A172 (cell line): ENCODE measurements at places on chromosomes 7 and 10. TPM values are rescaled to one million over a fixed set of nuclear protein-coding genes. Genes with fewer than 3 reads are reported as not detected.

DNA sequence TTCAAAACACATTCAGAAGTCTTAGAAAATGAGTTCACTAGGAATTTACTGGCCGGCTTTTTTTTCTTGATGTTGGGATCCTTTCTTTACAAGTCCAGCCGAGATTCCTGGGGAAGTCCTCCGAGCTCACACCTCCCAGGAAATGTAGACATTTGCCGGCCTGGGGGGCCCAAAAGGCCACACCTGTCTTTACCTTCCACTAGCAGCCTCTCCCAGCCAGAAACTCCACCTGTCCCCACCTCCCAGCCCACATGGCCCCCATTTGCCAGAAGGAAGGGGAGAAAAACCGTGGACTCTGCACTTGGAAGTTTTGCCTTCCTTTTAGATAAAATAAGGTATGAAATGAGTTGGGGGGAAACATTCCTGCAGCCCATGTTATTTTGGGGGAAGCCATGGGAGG, 27.6 kb upstream of the EMX2 start:
- no peak for DNase-seq

DNA sequence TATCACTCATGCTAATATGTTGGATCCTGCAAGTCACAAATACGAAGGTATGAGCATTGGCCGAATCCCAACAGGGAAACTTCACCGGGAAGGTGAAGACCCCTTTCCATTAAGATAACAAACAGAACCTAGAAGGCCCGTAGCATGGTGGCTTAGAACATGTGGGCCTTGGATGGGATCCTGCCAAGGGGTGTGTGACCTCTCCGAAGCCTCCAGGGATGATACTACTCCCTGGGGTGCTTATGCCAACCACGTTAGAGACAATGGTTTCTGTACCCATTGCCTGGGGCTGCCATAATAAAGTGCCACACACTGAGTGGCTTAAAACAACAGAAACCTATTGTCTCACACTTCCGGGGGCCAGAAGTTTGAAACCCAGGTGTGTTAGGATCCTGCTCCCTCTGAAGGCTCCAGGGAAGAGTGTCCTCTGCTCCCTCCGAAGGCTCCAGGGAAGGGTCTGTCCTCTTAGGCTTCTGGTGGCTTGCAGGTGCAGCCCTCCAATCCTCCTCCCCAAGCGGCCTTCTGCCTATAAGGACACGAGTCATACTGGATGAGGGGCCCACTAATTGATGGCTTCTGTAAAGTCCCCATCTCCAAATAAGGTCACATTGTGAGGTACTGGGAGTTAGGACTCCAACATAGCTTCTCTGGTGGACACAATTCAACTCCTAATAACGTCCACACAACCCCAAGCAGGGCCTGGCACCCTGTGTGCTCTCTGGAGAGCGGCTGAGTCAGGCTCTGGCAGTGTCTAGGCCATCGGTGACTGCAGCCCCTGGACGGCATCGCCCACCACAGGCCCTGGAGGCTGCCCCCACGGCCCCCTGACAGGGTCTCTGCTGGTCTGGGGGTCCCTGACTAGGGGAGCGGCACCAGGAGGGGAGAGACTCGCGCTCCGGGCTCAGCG, 992 bp upstream of the MGMT start:
- no peak for DNase-seq

DNA sequence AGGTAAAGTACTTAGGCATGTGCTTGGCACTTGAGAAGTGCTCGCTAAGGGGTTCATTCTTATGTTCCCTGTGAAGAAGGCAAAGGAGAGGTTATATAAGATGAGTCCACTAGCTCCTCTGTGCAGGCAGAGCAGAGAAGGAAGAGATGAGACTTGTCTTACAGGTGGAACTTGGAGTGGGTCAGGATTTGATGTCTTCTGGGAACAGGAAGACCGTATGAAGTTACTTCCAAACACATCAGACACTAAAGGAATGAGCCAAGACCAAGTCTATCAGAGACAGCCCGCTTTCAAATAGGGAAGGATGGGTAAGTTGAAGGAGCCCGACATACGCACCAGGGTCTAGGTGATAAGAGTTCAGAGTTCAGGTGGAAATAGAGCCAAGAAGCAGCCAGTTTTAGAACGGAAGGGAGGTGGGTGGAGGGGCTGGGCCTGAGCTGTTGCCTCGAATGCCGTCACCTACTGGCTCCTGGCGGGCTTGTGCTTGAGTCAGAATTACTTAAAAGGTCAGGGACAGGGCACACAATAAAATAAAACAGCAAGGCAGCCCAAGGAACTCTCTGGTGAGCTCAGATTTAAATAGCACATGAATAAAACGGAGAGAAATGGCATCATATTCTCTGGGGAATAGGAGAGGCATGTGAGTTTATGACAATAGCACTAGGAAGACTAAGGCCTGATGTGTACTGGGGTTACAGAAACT, 56.1 kb upstream of the GRB10 start:
- DNase-seq: peak; percentile 79

GRCh38 chr7:45229156-45229920, 71.7 kb downstream of the RAMP3 start:
- DNase-seq: no peak

Gene LRIT1
- not detected in 2 replicates for total RNA-seq

Gene NUPR2
- total RNA-seq: not detected in 2 replicates

DNA sequence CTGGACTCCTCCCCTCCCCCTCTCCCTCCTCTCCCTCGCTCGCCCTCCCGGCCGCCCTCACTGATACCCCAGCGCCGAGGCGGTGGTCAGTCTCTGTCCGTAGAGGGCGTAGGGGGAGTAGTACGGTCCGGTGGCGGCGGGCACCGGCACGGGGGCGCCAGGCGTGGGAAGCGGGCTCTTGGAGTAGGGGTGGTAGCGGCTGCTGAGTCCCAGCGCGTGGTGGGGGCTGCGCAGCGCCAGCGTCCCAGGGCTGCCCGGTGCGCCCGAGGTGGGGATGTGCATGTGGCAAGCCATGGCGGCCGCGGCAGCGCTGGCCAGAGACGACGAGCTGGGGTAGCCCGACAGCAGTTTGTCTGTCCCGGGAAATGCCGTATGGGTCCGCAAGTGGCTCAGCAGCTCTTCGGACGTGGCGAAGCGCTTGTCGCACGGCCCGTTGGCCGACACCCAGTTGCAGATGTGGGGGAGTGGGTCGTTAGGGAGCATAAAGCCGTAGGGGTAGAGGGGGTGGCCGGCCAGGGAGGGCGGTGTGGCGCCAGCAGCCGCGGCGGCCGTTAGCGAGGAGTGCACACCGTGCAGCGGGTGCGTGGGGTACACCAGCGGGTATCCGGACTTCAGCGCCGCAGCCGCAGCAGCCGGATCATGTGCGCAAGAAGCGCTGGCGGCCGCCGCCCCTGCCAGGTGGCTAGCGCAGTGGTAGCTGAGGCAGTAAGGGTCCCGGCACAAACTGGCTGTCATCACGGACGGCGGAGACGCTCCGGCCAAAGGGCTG, 2.7 kb downstream of the ZNF503 start:
- DNase-seq: no peak
